ENCODE measurements at places on chromosomes 13 and 19.

DNA sequence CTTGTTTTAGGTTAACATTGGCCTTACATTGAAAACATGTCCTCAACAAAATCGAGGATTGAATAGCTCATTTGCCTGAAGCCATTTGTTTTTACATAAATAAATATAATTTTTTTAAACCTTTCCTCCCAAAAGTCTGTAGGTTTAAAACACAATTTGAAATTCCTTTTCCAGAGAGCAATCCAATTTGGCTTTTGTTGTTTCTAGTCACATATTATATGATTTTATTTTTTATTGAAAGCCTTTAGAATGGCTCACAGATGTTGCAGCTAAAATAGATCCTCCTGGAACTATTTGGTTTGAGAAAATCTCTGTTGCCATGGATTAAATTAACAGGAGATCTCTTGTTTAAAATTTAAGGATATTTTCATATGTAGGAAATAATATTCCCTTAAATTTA is 512.6 kb downstream of the KLF5 start:
- DNase-seq = no peak

DNA sequence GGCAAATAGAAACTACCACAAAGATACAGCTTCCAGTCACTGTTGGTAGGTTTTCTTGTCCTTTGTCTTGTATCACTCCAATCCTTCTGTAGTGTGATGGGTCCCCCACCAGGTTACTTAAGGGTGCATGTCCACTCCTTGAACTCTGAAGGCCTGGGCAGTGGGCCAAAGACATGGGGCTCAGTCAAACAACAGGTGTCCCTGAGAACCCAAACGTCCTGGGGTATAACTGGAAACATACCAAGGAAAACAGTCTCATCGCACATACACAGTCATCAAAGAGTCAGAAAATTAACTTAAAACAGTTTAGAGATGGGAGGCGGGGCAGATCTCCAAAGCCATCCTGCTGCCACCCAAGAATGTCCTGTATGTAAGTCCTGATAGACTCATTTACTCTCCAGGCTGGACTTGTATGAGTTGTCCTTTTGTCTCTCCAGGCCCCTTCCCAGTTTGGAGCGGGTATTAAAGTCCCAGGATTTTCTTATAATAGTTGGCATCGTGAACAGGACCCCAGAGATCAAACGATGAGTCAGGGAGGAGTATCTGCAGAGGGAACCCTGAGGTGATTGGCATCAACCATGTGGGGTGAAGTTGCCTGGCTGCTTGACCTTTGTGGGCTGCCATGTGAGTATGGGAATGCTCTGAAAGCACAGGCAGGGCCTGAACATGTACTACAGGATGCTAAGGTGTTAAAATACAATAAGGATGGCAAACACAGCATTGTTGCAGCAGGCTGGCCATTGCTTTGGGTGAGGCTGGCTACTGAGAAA is 613.2 kb upstream of the KLF12 start:
- DNase-seq = no peak

DNA sequence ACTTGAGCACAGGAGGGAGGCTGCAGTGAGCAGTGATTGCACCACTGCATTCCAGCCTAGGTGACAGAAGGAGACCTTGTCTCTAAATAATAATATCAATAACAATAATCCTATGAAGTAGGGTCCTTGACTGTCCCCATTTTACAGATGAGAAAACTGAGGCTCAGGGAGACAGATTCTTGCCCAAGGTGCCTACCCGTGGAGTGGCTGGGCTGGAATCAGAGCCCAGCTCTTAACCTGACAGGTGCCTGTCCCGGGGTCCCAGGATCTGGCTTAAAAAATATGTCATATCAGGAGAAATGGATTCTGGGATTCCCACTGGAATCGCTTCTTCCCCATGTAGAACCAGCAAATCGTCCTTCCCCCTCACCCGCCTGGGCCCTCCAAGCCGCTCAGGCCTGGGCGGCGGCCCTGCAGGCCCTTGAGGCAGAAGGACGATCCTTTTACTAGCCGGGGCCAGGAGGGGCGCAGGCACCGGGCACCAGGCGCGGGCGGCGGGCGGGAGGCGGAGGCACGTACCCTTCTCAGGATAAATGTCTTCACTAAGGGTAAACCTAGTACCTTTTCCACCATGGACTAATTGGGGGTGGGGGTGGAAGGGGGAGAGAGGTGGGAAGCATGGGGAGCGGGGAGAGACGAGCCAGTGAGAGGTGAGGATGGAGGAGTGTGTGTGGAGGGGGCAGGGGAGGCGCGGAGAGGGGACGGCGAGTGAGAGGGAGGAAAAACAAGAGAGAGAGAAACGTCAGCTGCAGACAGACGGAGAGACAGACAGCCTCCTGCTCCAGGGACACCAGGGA is 60.6 kb downstream of the COLGALT1 start:
- DNase-seq = no peak

DNA sequence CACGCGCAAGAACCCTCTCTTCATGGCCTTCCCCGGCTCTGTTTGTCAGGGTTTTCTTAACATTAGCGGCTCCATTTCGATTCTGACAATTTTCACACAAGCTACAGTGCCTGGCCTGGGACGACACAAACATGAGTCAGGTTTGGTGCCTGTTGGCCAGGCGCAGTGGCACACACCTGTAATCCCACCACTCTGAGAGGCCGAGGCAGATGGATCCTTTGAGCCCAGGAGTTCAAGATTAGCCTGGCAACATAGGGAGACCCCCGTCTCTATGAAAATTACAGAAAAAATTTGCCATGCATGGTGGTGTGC is 1.9 kb upstream of the RAB20 start:
- no peak for DNase-seq

GRCh38 chr13:20847296-20847695 is 55.2 kb downstream of the XPO4 start:
- DNase-seq = peak; percentile 63

DNA sequence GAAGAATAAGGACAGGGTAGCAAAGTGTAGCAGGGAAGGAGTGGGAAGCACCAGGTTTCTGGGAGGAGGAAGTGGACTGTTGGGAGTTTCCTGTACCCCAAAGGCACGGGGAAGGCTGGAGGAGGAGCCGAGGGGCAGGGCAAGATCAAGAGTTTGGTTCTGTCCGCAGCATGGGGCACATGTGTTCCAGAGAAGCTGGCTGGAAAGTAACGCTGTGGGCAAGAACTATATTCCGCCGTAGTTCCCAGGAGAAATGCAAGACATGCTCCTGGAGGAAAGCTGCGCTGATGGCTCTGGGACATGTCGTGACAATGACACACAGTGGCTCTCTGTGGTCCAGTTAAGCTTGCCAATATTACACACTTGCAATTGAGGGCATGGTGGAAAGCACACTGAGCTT is 51.7 kb upstream of the KPNA3 start:
- DNase-seq = no peak

GRCh38 chr19:7868671-7869452 is 5.3 kb downstream of the PRR36 start:
- DNase-seq = no peak

DNA sequence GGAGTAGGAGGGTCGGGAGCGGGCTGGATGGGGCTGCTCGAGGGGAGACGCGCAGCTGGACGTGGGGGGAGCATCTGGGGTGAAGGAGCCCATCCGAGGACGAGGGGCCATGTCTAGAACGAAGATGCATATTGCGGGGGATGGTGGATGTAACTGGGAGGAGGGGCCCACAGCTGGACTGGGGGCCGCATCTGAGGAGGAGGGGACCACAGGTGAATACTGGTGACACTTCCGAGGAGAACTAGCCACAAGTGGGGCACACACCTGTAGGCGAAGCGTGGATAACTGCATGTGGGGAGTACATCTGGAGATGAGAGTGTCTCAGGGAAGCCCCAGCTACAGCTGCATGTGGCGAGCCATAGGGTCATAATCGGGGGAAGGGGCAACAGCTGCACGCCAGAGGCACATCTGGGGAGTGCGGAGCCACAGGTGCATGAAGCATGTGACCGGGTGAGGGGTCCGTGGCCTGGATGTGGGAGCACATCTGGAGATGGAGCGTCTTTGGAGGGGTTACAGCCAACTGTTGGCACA is 402 bp downstream of the ZSWIM9 start:
- peak; percentile 63 for DNase-seq
